Cardiac fibroblast (primary cell): ENCODE measurements at places on chromosomes 2 and 18.

GRCh38 chr2:18136881-18137475 lies 258.5 kb downstream of the KCNS3 start:
- no peak for DNase-seq

DNA sequence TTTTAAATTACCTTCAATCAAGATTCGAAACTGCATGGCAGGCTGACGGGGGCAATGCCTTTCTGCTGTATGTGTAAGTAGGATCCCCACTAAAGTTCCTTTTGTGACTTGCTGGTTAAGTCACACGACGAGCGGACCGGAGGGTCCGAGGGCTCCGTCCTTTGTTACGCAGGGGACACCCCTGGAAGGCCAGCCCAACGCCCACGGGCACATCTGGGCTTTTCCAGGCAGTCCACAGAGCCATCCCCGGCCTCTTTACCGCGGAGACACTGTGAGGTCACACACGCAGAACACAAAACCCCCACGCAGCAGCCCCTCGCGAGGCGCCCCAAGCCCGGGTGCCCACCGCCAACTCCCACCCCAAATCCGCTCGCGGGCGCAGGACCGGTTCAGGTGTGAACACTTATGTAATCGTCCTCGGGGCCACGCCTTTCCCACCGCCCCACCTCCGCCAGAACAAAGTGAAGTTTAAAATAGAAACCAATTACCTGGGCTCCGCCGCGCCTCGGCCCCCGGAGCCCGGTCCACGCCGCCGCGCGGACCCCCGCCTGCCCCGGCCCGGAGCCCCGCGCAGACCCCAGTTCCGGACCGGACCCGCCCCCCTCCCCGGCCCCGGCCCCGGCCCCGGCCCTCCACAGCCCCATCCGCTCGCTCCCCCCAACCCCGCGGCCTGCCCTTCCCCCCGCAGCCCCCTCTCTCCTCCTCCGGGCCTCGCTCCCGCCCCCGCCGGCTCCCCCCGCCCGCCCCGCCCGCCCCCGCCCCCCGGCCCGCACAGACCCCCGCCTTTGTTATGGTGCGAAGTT lies 4.2 kb downstream of the ZNF516 start:
- DNase-seq, result no peak

GRCh38 chr2:42977270-42978174 lies 185.1 kb upstream of the HAAO start:
- no peak for DNase-seq

DNA sequence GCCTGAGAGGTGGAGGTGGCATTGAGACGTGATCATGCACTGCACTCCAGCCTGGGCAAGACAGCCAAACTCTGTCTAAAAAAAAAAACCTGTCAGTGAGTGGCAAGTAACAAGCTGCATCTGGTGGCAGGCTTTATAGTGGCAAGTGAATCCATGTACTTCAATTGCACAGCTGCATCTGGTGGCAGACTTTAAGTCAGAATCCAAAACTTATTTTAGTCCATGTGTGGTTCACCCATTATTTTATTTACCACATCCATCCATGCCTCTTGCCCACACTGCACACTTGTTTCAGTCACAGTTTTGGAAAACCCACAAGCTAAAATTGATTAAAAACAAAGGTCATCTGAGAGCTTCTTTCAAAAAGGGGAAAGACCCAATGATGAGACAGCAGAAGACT lies 1636.4 kb upstream of the NXPH2 start:
- no peak for DNase-seq

- DNase-seq, result peak; percentile 72
Observed at GRCh38 chr18:28115149-28115550, 61.8 kb downstream of the CDH2 start.

DNA sequence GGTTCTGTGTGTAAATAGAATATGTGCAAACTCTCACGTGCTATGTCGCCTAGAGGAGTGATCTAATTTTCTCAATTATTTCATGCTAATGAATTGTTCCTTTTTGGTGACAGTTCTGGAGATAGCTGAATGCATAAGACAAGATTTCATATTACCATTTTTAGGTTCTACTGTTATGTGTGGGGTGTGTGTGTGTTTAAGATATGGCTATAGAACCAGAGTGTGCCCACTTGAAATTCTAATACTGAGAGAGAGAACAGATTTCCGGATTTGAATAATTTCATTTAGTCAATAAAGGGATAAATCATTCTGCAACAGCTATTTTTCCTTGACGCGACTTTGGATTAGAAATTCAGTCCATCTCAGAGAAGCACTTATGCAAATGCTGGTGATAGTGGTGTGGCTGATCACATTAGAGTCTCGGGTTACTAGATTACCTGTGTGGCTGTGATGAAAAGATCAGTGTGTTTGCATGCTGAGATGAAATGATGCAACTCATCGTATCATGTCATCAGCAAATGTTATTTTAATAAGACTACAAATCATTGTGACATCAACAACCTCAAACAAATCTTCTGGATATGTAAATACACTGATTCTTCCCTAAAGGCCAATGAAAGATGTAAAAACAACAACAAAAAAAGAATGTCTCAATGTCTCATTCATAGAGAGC lies 415.9 kb downstream of the EPHA4 start:
- no peak for DNase-seq

DNA sequence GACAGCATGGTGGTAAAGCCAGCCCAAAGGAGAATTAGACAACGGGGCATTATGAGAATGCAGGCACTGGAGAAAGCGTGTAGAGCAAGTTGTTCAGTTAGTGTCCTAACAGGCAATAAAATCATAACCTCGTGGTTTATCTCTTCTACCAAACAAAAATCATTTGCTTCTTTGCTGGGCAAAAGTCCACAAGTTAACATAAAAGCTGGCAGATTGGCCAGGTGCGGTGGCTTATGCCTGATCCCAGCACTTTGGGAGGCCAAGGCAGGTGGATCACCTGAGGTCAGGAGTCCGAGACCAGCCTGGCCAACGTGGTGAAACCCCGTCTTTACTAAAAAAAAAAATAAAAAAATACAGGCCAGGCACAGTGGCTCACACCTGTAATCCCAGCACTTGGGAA lies 364.1 kb downstream of the SETBP1 start:
- no peak for DNase-seq
